ENCODE measurements at places on chromosomes 6 and 20.
A peak's percentile ranks its signal among the peaks of the same experiment; 100 is the strongest.

DNA sequence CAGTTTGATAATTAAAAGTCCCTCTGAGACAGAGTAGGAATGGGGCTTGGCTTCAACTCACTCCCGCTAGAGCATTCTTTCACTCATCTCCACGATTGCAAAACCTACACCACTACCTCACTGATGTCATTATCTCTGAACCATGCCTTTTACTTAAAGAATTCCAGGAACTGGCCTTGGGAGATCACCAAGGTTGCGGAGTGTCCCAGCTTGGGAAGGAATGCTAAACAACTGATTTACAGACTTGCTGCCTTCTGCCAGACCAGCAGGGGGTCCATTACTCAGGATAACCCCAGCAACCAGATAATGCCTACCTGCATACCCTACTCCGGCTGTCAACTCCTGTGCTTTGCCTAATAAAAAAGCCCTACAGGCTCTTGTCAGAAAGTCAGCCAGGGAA, 102.2 kb upstream of the RALGAPA2 start:
- no peak for DNase-seq

DNA sequence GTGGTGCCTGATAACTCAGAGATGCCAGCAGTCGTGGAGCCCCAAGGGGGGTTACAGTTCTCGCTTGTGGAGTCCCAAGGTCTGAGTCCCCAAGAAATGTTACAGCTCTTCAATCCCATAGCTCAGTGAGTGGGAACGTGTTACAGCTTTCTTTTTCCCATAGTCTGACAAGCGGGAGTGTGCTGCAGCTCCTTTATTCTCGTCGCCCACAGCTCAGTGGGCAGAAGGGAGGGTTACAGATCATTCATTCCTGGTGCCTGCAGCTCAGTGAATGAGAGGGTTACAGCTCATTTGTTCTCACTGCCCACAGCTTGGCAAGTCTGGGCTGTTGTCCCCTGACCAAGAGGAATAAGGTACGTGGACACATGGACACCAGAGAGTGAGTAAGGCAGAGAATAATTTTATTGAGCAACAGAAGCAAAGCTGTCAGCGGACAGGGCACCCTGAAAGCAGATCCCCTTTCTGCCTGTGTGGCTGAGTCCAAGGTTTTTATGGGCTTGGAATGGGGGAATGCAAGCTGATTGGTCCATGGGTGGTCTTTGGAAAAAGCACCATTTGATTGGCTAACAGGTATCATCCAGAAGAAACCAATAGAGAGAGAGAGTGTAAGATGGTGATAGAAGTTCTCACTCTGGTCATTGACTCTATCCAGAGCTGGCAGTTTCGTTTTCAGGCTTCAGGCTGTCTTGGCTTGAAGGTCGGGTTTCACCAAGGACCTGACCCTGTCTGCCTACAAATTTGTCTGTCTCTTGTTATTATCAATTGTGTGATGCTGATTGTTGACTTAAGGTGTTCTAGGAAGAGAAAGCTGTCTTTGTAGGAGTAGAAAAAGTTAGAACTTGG, 16.4 kb downstream of the RNF217 start:
- no peak for DNase-seq

GRCh38 chr6:9233686-9234085, 798.3 kb upstream of the SLC35B3 start:
- no peak for DNase-seq

GRCh38 chr20:57106030-57106682, 160.3 kb downstream of the BMP7 start:
- no peak for DNase-seq

- DNase-seq: no peak
Measured at GRCh38 chr6:155404937-155405336, 50.7 kb downstream of the NOX3 start.

DNA sequence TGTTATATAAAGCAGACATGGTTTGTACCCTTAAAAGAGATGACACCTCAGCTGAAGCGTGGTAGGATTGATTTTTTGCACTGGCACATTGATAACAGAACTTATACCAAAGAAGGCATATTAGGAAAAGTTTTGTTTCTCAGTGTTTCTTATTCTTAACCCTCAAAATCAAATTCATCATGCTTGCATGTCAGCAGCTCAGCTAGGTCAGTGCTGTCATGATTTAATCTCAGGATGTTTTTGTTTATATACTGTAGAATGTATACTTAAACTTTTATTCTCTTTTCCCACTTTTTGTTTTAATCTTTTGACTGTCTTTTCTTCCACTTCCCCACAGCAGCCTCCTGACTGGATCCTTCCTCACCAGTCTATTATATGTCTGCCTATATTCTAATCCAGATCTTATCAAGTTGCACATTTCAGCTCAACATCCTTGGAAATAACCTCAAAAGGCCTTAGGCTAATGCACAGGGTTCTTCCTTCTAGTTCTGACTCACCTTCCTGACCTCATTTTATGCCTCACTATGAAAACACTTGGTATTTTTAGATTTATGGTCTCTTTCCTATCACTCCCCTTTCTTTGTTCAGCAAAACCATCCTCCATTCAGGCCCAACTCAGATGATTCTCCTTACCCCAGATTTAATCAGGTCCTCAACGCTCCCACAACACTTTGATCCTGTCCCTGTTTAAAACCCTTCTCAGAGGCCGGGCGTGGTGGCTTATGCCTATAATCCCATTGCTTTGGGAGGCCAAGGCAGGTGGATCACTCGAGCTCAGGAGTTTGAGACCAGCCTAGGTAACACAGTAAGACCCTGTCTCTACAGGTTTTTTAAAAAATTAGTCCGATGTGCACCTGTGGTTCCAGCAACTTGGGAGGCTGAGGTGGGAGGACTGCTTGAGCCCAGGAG, 7.2 kb downstream of the HEBP2 start:
- no peak for DNase-seq

DNA sequence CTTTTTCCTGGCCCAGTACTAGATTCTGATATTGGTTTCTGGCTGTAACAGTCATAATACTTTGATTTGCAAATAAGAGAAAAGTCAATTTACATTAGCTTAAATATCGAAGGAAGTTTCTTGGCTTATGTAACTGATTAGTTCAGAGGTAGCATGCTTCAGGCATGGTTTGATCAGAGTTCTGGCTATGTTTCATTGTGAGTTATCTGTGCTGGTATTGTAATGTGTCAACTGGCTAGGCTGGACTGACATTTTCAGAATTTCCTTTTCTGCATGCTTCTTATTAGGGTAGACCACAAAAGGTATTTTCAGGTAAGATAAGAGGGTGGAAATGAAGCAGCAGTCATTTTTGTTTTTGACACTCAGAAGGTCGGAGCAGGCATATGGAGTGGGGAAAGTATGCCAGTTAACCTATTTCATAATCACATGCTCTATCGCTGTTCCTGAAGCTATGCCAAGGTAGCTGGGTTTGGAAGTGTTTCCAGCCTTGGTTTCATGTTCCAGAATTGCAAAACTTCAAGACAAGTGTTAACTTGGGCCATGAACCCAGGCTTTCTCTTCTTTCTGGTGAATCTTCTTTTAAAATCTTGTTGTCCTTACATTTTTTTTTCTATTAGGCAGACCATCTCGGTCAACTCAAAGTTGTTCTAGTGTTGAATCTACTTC, 244.9 kb downstream of the DHX35 start:
- DNase-seq: no peak

GRCh38 chr6:35500782-35501181, 3.9 kb upstream of the TEAD3 start:
- DNase-seq: no peak

DNA sequence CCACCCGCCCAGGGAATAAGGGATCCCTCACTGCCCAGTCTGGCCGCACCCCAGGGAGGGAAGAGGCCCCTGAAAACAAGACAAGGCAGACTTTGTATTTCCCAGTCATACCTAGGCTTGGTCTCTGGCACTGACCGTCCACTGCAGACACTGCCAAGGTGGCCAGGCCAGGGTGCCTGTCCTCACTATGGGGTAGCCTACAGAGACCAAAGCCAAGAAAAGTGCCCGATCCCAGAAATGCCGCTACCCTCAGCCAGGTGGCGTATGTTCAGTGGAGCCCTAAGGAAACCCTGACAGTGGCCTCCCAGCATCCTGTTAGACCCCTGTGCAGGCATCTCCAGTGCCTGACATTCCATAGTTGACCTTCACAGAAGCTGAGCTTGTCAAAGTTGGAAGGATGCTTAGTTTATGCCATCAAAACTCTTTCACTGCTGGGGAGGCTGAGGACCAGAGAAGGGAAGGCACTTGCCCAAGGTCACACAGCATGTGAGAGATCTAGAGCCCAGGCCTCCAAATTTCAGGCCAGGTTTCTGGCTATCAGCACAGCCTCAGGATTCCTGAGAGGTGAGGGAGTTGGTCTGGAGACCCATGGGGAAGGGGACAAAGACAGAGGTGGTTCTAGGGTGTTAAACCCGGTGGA, 2.5 kb downstream of the SCRT2 start:
- no peak for DNase-seq

DNA sequence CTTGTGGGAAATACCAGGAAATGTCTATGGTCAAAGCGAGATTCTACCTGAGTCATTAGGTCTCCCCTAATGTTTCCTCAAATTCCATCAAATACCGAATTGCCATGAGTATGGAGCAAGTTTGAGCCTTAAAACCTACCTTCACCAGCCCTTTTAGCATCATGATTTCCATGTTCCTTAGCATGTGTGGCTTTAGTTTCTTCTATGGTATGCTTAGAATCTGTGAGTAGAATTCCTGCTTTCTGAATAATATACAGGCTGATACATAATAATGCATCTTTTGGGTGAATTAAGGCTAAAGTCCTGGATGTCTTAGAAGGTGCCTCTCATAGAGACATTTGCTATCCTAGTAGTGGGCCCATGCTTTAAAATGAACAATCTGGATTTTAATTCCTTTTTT, 32.0 kb downstream of the TSPYL4 start:
- no peak for DNase-seq

GRCh38 chr6:134647861-134648260, 302.0 kb downstream of the ALDH8A1 start:
- no peak for DNase-seq

- DNase-seq: no peak
Measured at GRCh38 chr6:111741177-111741952, 131.9 kb downstream of the FYN start.

- DNase-seq: no peak
Measured at GRCh38 chr6:105667056-105667455, 264.2 kb upstream of the PREP start.

GRCh38 chr6:36867471-36868224, 7.0 kb downstream of the PPIL1 start:
- no peak for DNase-seq

- DNase-seq: no peak
Measured at GRCh38 chr6:22082218-22082617, 214.6 kb downstream of the PRL start.

GRCh38 chr20:32761831-32762753, at the start of gene DNMT3B:
TSS of gene DNMT3B (plus strand) at chr20:32762385. CDS start at chr20:32780324, 17,939 bp downstream.
- DNase-seq: peak; percentile 79

GRCh38 chr20:2763186-2763585, 37.2 kb downstream of the CPXM1 start:
- no peak for DNase-seq

DNA sequence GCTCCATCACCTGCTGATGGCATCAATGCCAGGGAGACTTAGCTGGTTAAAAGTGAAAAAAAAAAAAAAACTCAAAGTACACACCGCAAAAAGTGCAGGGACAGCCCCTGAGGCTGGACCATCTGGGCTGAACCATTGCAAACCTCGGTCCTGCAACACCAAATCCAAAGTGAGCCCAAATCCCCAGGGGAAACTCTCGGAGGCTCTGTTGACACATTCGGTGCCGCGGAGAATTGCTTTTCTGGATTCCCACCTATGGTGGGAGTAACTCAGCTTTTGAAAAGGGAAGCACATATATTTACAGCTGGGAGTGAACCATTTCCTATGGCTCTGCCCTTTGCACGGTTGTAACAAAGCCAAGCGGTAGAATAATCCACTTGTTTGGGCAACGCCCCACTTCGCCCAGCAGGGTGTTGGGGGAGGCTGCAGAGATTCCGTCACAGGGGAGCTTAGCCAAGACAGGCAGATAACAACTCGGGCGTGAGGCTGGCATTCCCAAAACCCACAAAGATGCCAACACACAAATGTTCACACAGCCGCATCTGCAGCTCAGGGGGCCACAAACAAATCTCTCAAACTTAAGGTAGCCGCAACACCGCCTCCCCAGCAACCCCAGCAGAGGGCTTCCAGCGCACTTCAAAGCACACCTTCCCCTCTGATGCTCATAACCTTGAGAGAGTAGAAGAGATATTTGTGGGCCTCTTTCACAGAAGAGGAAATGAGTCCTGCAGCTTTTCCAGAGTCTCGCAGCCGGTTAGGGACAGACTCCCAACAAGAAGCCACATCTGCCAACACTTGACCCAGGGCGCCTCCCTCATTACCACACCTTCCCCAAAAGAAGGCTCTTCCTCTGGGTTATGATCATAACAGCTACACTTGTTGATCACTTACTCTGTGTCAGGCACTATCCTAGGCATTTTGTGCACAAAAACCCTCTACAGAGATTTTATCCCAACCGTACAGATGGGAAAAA, 11.4 kb downstream of the ZC3H12D start:
- DNase-seq: no peak

DNA sequence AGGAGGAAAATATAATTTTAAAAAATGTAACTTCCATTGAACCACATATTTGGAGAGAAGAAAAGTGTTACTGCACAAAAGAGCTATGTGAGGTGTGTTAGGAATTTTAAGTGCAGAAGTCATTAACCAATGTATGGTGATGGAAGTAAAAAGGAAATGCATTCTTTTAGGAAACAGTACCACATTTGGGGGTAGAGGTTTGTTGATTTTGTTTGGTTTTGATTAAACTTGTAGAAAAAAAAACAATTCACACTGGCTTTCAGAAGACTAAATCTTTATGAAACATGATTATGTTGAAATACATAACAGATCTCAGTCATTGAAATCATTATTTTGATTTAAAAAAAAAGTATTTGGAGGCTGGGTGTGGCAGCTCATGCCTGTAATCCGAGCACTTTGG, 1287.0 kb upstream of the GJE1 start:
- no peak for DNase-seq

- no peak for DNase-seq
Measured at GRCh38 chr20:15656124-15656523, 917.1 kb downstream of the KIF16B start.

DNA sequence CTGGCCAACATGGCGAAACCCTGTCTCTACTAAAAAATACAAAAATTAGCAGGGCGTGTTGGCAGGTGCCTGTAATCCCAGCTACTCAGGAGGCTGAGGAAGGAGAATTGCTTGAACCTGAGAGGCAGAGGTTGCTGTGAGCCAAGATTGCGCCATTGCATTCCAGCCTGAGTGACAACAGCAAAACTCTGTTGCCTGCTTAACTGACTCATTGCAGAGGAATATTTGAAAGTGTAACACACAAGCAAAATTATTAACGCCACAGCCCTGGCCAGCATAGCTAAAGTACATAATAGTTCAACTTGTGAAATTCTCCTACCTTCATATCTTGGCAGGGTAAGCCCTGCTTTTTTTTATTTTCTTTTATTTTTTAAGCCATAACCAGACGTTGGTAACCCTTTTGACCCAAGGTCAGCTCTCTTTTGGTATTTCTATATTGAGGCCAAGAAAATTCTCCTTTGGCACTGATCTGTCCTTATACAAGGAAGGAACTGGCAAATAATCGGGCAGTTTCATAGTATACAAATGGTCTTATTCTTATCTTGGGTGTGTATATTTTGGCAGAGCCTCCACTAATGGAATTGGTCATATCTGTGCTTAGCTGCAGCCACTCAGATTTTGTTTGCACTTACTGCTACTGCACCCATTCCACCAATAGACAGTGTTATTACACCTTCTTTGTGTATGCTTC, 4.0 kb upstream of the ADGRF5 start:
- no peak for DNase-seq

Data from nucleus accumbens (tissue), 56 donors.